ENCODE measurements at places on chromosomes 7 and 10.
A peak's percentile ranks its signal among the peaks of the same experiment; 100 is the strongest.

DNA sequence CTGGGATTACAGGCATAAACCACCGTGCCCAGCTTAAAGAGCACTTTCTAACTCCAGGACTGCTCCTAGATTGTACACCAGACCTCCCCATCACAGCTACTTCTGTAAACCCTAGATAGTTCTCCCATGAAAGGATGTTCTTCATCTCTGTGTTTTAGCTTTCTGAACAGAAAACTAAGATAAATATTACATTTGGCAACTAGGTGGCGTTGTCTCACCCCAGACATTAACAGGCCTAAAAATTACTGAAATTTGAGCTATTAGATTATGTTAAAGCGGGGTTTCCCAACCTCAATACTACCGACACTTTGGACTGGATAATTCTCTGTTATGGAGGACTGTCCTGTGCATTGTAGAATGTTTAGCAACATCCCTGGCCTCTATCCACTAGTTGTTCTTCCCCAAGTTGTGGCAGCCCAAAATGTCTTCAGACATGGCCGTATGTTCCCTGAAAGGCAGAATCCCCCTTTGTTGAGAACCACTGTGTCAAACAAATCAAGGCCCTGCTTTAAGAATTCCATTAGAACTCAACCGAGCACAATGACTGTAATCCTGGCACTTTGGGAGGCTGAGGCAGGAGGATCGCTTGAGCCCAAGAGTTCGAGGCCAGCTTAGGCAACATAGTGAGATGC is 19.1 kb downstream of the ATOH7 start:
- peak; percentile 29 for DNase-seq

DNA sequence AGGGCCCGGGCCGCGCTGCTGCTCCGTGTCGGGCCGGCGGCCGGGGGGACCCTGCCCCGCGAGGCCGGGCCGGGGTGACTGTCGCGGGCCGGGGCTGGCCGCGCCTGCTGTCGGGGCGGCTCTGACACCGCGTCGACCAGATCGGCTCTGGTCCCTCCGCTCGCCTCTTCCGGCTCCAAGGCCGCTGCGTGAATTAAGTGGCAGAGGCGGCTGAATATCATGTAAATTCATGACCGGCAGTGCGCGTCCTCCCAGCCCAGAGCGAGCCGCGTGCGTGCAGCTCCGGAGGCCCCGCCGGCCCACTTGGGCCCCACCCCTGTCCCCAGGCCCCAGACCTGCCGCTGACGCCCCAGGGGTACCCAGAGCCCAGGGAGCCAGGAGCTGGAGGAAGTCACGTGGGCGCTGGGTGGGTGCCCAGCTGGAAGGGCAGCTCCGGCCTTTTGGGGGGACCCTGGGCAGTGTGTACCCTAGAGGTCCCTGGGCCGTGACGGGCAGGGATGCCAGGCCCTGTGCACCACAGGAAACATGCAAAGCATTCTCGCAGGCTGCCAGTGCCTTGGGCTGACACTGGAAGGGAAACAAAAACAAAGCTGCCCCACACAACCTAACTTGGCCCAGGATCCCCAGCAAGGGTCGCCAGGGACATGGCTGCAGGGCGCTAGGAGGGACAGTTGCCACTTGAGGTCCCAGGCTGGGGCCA is 584.0 kb upstream of the MKI67 start:
- no peak for DNase-seq

DNA sequence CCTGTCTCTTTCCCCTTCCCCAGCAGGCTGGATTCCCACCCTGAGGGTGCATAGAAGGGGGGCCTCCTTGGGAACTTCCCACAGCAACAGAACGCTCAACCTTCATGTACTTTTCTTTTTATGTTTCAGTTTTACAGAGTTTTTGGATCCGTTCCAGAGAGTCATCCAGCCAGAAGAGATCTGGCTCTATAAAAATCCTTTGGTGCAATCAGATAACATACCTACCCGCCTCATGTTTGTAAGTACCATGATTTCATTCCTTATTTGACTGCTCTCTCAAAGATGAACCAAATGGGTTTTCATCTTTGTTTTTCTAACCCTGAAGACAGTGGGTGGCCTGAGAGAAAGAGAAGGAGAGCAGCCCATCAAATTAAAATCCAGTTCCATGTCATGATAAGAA is 46.7 kb downstream of the PLPP4 start:
- DNase-seq = no peak

DNA sequence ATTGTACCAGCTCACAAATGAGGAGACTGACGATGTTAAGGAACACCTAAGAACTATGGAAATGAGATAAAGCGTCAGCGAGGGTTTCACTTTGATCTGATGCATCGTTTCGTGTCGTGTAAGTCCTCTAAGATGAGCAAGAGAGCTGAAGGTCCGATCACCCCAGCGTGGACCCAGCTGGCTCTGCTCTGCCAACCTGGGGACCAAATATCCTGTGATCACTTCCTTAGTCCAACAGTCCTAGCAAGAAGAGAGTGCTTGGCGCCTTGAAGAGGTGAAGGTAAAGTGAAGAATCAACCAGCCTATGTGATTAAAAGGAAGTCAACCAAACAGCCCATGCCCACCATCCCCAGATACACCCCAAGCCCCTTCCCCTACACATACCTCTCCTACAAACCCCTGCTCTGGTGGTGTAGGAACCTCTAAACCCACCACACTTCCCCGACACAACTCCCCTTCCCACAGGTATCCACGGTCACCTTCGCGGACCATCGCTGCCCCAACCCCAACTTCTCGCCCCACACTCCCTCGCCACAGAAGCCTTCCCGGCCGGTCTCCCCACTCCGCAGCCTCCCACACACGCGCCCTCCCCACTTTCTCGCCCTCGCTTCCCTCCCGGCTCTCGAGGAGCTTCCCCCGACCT is 722 bp downstream of the UPF2 start:
- DNase-seq = no peak

DNA sequence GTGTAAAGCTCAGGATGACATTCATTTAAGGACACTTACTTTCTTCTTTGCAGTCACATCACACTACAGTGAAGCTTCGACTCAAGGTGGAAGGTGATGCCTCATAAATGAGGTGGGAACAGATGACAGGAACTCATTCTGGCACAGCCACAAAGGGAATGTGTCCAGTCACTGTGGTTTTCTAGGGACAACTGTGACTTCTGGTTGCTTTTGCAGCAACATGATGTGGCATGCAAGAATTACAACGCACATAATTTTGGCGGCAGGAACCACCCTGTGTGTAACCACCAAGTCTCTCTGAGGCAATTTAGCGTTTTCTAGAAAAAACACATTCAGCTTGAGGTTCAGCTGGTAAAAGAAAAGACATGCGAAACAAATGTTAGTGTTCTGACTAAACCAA is 32.0 kb upstream of the FERD3L start:
- DNase-seq = no peak

DNA sequence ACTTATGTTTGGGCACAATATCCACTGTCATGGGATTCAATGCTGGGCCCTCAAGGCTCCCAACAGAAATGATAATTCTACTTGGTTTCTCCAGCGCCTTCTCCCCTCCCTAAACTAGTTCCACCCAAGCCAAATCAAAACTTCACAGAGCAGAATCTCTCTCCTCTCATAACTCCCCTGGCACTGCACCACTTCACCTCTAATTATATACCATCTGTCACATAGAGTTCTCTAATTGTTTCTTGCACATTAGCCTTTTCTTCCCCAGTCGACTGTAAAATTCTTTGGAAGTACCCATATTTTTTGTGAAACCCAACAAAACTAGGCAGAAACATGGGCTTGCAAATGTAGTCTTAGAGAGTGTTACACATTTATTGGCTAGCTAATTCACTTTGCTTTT is 8.1 kb downstream of the SGMS1 start:
- DNase-seq = no peak

GRCh38 chr7:128010391-128011127 is 20.7 kb downstream of the LRRC4 start:
- no peak for DNase-seq

DNA sequence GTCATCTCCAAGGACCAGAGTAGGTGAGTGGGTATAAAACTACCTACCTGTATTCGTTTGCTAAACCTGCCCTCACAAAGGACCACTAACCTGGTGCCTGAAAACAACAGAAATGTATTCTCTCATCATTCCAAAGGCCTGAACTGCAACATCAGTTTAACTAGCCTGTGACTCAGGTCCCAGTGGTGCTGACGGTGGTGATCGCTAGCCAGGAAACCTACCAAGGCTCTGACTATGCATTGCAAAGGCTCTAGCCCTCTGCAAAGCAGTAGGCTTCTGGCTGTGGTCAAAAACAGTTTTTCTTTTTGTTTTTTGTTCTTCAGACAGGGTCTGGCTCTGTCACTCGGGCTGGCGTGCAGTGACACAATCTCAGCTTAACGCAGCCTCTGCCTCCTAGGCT is 107.5 kb downstream of the NPTX2 start:
- no peak for DNase-seq

DNA sequence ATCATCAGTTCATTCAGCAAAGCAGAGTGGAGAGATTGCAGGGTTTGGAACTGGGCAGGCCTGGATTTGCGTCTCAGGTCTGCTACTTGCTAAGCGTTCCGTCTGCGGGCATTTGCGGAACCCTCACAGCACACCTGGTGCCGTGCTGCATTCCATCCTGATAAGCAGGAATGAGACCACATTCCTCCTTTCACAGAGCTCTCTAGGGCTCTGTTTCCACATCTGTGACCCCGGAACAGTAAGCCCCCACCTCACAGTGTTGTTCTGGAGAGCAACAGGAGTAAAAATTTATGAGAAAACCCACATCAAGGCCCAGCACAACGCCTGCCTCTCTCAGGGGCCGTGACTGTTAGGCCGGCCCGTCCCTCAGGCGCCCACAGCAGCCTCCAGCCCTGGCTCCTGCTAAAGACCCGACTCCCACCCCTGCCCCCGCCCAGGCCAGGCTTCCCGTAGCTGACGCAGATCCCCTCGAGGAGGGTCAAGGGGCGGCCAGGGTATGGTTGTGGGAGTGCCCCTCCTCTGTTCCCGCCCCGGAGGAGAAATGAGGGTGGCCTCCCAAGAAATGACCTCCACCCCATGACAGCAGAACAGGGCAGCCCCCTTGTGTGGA is 128.9 kb downstream of the RGS10 start:
- no peak for DNase-seq

- DNase-seq = no peak
Measured at GRCh38 chr7:117319181-117319580, 3.7 kb downstream of the WNT2 start.

GRCh38 chr10:34137201-34137600 is 677.9 kb downstream of the PARD3 start:
- no peak for DNase-seq

DNA sequence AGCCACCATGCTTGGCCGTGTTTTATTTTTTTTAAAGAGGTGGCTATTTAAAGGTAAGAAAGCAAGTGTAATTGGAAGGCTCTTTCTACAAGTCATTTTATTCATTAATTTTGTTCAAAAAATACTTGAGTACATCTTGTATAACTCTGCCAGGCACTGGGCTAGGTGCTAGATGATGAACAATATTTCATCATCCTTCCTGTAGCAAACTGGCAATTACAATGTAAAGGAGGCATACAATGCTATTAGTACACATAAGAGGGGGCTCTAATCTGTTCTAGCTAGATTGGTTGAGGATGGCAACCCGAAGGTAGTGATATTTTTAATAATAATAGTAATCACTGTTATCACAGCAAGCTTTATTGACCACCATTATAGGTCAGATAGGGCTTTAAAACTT is 215.5 kb upstream of the KLF14 start:
- DNase-seq = no peak

DNA sequence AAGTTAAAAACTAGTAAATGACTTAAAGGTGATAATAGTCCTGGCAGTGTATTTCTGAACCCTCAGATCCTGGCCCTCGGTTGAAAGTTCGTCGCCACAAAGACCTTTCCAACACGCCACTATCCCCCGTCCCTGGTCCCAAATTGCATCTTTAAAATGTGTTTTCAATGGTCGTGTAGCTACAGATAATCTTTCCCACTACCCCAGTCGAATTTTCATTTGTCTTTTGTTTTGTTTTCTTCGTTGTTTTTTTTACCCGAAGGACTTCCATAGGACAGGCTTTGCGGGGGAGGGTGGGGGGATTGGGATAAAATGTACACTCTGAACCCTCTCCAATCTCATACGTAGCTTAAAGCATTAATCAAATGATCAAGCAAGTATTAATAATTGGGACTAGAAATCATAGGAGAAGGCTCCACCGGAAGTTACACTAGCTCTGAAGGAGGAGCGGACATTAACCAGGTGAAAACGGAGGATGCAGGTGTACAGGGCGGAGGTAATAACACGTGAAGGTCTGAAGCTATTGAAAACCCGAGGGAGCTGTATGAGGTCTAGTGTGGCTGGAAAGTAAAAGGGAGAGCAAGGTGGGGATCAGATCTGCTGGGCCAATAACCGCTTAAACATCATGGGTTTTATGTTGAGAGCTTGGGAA is 32.8 kb upstream of the PHF14 start:
- no peak for DNase-seq

- peak; percentile 47 for DNase-seq
Measured at GRCh38 chr7:134448356-134449229, 10.3 kb downstream of the AKR1B1 start.

DNA sequence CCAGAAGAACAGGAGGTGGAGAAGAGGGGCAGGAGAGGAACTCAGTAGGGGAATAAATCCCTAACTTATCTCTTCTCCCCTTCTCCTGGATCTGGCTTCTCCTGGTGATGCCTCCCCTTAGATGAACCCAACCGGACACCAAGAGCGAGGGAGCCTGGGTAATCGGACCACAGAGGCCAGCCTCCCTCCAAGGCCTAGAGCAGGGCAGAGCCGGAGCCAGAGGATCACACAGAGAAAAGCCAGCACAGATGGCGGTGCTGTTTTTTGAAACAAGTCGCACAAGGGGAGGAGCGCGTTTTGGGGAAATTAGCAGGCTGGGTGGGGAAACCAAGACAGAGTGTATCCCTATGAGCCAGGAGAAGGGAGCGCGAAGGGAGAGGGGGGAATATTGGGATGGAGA is 4.9 kb upstream of the SRRM3 start:
- no peak for DNase-seq

GRCh38 chr7:50206453-50207250 is 97.9 kb upstream of the IKZF1 start:
- no peak for DNase-seq

DNA sequence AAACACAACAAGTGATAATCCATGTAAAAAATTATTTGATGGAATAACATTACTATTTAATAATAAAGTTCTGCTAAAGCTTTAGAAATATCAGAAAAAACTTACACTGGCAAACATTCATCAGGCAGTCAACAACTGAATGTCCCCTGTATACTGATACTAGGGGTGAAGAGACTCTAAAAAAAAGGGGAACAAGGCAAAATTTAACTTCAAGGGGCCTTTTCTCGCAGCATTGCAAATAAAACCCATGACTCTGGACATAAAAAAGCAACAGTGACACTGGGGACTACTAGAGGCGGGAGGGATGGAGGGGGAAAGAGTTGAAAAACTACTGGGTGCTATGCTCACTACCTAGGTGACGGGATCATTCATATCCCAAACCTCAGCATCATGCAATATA is 5.8 kb upstream of the IFRD1 start:
- no peak for DNase-seq

DNA sequence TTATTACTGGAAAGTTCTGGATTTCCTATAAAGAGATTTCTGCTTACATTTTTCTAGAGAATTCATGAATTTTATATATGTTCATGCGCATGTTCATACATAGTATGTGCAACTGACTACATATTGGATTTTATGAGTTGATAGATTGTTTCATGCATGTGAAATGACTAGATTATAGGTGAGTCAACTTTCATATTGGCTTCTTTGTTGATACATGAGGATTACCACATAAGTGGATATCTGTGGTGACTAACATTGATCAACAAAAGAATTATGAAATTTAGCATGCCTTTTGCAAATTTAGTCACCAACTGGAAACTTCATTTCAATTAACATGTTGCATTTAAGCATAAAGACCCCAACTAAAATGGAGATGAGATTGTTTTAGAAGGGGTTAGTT is 99.0 kb downstream of the GNAT3 start:
- peak; percentile 20 for DNase-seq

- no peak for DNase-seq
Measured at GRCh38 chr7:141151746-141152145, 77.9 kb downstream of the TMEM178B start.
